ENCODE measurements at places on chromosomes 4 and X. TPM values are rescaled to one million over a fixed set of nuclear protein-coding genes. Genes with fewer than 3 reads are reported as not detected.

The C4orf50 gene
- not detected for total RNA-seq

The GYG2 gene
- 2.4 TPM for total RNA-seq

The GLOD5 gene
- total RNA-seq, result not detected

The L1CAM gene
- total RNA-seq, result 2.7 TPM

The SPANXA1 gene
- not detected for total RNA-seq

The USP51 gene
- 2.5 TPM for total RNA-seq

The GCNA gene
- 1.9 TPM for total RNA-seq

The BMPR1B gene
- 1.1 TPM for total RNA-seq

The BTK gene
- total RNA-seq, result not detected

The LPAR4 gene
- 0.12 TPM for total RNA-seq

The WWC2 gene
- 26.8 TPM for total RNA-seq

The HTR2C gene
- under 0.01 TPM for total RNA-seq

The OTC gene
- not detected for total RNA-seq

The GPM6B gene
- 8.1 TPM for total RNA-seq

The CCDC160 gene
- total RNA-seq, result 0.25 TPM

The ELF4 gene
- total RNA-seq, result 10.4 TPM

The WDR17 gene
- total RNA-seq, result 4.3 TPM

The SLC49A3 gene
- 1.00 TPM for total RNA-seq

The PCDH10 gene
- 1.7 TPM for total RNA-seq

The PAGE1 gene
- total RNA-seq, result not detected

The PLXNB3 gene
- total RNA-seq, result 5.5 TPM

The NDNF gene
- 0.55 TPM for total RNA-seq

The WAS gene
- total RNA-seq, result 0.22 TPM

The RAB9B gene
- 3.2 TPM for total RNA-seq

The ARR3 gene
- total RNA-seq, result not detected

The CXCL10 gene
- not detected for total RNA-seq

Data from uterine smooth muscle cell (primary cell).